Hepatic stellate cell (primary cell): ENCODE measurements at places on chromosomes 6 and 20.
A peak's percentile ranks its signal among the peaks of the same experiment; 100 is the strongest.

GRCh38 chr6:63565727-63566596 lies 6.3 kb upstream of the LOC128125822 start:
- DNase-seq: no peak

DNA sequence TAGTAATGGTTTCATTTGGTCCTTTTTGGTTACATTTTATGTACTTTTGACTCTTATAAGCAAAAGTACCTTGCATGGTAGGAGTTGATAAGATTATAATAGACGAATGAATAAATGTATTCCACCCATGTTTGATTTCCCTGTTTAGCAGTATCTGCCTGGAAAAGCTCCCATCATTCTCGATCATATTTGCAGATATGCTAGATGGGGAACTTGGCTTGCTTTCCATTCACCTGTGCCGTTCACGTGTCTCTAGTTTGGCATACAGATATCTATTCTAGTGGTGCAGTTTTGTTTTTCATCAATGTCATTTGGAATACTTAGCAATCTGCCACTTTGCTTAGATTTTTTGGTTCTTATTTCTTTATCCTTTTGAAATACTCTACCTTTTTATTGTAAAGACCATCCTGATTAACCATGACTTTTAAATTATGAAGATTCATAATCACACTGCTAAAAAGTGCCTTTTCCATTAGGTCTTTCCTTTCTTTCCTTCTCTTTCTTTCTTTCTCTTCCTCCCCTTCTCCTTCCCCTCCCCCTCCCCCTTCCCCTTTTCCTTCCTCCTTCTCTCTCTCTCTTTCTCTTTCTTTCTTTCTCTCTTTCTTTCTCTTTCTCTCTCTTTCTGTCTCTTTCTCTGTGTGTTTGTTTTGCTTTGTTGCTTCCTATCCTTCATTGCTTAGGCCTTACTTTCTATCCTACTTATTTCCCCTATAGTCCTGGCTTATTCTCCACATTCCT lies 40.4 kb downstream of the ANKS1A start:
- DNase-seq: no peak

- no peak for DNase-seq
Measured at GRCh38 chr6:106163966-106164877, 78.1 kb downstream of the PRDM1 start.

DNA sequence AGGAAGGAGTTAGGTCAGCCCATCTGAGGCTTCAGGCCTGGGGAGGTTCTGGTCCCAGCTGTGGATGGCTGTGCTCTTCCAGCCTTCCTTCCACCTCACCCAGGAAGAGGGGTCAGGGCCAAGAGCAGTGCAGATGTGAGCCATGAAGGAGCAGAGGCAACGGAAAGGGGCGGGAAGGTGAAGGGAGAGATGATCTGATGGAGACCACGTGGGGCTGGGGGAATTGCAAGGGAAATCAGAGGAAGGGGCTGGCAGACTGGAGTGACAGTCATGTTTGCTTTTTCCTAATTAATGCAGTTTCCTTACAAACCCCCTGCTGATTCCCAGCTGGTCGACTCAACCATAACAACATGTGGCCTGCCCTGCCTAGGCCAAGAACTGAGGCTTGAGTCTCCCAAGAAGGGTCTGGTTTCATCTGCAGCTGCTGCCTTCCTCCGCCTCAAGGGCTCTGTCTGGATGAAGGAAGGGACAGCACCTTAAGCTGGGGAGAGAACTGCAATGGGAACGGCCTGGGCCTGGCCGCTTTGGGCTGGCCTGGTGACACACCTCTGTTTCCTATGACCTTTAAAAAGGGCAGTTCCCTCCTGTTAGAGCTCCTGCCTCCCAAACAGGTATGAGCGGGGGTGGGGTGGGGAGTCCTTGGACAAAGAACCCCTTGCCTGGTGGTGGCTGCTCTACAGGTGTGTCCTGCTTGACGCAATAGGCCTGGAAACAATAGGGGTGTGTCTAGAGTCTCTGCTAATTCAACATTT lies 7.8 kb upstream of the MRPS18A start:
- no peak for DNase-seq

- no peak for DNase-seq
Measured at GRCh38 chr20:10366898-10367692, 66.9 kb downstream of the MKKS start.

- DNase-seq: no peak
Measured at GRCh38 chr6:30894935-30895334, 10.6 kb downstream of the DDR1 start.

DNA sequence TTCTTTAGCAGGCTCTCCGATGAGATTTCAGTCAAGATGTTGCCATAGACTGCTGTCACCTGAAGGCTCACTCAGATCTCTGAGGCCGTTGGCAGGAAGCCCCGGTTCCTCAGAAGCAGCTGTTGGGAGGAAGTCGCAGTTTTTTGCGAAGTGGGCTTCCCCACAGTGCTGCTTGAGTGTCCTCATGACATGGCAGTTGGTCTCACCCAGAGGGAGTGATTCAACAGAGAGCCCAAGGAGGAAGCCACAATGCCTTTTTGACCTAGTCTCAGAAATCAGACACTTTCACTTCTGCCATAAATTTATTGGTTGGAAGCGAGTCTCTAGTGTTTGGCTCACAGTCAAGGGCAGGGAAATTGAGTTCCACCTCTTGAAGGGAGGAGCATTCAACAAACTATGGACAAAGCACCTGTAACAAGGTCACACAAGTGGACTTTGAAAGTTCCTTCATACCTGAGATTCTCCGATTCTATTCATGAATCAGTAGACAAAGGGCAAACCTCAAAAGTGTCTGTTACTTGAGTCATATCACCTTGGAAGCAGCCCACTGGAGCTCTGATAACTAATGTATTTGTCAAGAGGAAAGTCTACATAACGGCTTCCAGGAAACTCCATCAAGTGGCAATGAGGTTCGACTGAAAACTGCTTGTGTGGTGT lies 208.3 kb downstream of the TASP1 start:
- DNase-seq: no peak

GRCh38 chr20:22386306-22386623 lies 198.1 kb downstream of the FOXA2 start:
- no peak for DNase-seq

- no peak for DNase-seq
Measured at GRCh38 chr20:45470262-45470931, 844 bp downstream of the WFDC2 start.

DNA sequence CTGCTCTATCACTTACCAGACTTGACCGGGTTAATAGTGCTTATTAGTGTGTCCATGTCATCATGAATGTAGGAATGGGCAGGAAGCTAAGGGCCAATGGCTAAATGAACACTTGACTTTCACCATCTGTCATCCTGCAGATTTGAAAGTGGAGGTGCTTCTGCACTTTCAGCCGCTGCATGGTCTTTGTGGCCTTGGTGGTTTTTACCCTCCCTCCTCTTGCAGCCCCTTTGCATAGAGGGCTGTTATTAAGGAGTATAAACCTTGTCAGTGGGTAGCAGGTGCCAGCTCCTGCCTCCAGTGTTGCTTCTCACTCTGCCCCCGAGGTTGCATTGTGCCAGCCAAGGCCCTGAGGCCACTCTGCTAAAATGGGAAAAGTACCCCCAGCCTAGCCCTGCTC lies 122.2 kb upstream of the TNFAIP3 start:
- no peak for DNase-seq

DNA sequence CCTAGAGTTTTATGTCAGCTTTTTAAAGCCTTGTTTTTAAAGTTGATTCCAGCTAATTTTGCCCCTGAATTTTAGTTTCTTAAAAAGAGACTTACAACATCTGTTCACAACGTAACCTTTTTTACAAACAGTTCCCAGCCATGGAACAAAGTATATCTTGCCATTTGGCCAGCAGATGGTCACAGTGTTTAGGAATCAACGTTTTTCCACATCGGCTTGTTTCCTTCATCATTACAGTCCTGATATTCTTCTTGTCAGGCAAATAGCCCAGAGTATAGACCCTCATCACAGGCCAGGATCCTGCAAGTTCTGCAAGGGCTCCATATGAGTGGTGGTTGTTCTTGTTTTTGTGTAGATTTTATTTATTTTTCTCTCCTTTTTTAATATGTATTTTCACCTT lies 341.7 kb upstream of the HTR1E start:
- no peak for DNase-seq

GRCh38 chr20:57288651-57289277 lies 22.3 kb upstream of the BMP7 start:
- no peak for DNase-seq

GRCh38 chr6:89387516-89388201 lies 24.4 kb downstream of the RRAGD start:
- DNase-seq: no peak

GRCh38 chr6:4872841-4873240 lies 96.6 kb downstream of the CDYL start:
- no peak for DNase-seq

DNA sequence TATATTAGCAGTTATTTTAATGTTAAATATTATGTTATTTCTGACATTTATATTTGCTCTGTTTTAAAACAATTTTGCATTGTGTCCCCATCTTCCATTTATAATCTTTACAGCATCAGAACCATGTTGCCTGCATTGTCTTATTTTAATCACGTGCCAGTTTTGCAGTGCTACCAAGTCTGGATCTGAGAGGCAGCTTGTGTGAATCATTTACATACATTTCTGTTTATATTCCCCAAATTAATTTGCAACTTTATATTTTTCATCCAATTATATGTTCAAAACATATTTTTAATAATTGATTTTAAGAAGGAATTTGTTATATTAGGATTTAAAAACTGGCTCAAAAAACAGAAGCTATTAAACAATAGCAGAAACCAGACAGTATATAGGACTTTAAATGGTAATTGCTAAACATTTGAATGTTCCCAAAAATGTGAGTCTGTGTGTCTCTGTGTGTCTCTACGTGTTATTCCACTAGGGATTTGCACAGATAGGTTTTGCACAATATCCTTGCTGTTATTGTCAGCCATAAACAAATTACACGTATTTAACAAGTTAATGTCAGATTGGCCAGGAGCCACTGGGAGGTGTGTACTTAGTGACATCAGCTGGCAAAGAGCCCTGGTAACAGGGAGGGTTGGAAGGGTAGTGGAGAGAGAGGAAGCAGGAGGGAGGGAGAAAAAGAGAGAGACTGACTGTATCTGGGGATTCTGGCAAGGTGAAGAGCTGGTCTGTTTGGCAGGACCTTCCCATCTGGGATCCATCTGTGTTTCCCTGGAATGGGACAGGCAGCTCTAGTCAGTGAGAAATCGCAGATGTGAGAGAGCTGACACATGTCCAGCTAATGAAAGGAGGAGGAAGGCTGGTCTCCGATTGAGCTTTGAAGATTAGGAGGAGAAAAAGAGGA lies 72.1 kb downstream of the CBFA2T2 start:
- peak; percentile 66 for DNase-seq

DNA sequence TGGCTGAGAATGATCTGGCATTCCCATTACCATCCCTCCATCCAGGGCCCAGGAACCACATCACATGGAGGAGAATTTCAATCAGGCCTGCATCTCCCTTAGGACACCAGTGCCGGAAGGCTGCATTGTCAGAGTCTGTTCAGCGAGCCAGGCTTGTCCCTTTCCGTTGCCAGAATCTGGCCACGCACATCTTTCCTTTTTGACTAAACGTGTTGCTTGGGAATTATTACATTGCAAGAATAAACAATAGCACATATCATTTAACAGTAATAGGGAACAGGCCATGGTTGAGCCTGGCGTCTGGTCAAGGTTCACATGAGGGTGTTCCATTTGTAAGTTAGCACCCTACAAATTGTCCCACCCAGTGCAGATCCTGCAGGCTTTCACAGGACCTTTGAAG lies 42.8 kb downstream of the SOBP start:
- DNase-seq: no peak

DNA sequence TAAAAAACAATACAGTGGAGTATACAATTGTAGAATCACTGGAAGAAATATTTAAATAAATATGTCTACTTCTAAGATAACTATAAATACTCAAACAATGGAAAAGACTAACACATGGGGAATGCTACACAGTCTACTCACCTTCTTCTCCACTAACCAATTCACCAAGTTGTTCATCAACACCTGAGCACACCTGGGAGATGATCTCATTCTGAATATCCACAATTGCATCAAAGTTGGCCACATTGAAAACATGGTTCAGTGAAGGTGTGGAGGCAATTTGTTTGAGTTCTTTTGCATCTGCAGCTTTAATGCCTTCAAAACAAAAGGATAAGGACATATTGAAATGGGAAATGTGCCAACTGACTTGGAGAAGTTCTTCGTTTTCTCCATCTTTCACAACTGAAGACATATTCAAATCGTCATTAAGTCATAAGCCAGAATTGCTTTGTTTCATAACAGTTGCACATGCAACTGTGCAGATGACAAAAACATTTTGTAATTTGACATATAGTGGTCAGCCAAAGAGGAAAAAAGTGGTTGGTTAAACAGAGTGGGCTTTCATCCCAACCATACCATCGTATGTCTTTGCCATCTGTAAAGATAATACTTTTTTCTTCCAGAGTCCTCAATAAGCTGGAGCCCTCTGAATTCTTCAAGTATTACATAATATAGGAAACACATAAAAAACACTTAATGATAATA lies 17.5 kb downstream of the COL12A1 start:
- DNase-seq: no peak

- DNase-seq: no peak
Measured at GRCh38 chr6:30685157-30686008, 1.1 kb downstream of the PPP1R18 start.

- peak; percentile 47 for DNase-seq
Measured at GRCh38 chr6:7640607-7641577, 50.9 kb downstream of the SNRNP48 start.

DNA sequence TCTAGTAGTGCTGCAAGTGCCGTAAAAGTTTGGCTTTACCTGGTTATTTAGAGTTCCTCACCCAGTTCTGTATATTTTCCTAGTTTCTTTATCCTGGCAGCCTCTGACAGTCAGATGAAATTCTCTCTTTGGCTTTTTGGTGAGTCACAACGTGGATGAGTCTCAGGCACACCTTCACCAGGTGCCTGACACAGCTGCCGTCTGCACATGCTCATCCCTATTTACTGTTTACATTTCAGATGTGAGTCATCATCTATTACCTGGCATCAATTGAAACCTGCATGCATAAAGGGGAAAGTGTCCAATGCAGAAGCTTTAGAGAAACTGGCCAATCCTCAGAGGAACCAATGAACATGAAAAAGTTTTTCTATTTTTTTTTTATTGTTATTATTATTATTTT lies 33.3 kb upstream of the ADGRF4 start:
- DNase-seq: no peak

- DNase-seq: no peak
Measured at GRCh38 chr20:15339264-15339663, 1001.9 kb upstream of the FLRT3 start.

DNA sequence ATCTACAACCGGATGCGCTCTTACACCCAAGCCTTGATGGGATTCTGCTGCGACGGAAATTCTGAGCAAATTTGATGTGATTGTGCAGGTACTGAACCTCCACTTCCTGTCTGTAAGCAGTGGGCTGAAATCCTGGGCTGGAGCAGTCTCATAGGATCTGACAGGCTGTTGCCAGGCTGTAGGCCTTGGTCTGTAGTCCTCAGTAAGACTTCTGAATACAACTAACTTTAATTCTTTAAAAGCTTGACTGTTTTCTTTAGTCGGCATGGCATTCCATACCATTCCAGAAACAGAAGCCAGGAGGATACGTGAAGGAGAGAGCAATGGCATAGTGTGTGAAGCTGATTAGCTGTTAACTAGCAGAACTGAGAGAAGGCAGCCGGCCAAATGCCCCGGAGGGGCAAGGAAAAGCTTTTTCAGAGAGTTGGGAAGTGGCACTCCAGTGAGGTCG lies 68.3 kb downstream of the ADTRP start:
- no peak for DNase-seq
